Astrocyte (in vitro differentiated cells and primary cell): ENCODE measurements at places on chromosomes 3 and 15.
A peak's percentile ranks its signal among the peaks of the same experiment; 100 is the strongest.

- no peak for DNase-seq
Observed at GRCh38 chr3:164459521-164460151, 618.7 kb downstream of the SI start.

GRCh38 chr3:186636536-186636935, 3.7 kb upstream of the FETUB start:
- no peak for DNase-seq

DNA sequence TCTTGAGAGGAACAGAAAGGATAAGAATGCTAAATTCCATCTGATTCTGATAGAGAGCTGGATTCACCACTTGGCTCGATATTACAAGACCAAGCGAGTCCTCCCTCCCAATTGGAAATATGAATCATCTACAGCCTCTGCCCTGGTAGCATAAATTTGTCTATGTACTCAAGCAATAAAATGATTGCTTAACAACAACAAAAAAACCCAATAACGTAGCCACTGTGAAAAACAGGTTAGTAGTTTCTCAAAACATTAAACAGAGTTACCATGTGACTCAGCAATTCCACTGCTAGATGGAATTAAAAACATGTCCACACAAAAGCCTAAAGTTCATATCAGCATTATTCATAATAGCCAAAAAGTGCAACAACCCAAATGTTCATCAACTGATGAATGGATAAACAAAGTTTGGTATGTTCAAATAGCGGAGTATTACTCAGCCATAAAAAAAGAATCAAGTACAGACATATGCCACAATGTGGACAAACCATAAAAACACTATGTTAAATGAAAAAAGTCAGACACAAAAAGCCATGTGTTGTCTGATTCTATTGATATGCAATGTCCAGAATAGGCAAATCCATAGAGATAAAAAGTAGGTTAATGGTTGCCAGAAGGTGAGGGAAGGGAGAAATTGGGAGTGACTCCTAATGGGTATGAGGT, 16.8 kb downstream of the BCL2L10 start:
- DNase-seq: peak; percentile 87

DNA sequence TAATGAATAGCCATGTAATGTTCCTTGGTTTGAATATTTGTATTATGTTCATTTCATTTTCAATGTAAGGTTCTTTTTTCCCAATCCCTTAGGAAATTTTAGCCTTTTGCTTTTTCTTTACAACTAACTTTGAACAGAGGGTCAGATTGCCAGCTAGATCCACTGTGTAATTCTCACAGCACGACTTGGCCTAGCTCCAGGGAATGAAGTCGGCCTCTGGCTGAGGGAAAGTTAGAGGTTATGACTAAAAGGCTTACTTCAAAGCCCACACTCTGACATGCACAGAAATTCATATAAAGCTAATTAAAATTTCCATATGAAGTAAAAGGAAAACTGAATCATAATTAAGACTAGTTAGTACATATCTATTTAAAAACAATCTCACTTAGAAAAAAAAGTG, 38.7 kb downstream of the ROBO1 start:
- peak; percentile 41 for DNase-seq

- peak; percentile 97 for DNase-seq
Observed at GRCh38 chr15:98914626-98915025, 93.0 kb downstream of the PGPEP1L start.

DNA sequence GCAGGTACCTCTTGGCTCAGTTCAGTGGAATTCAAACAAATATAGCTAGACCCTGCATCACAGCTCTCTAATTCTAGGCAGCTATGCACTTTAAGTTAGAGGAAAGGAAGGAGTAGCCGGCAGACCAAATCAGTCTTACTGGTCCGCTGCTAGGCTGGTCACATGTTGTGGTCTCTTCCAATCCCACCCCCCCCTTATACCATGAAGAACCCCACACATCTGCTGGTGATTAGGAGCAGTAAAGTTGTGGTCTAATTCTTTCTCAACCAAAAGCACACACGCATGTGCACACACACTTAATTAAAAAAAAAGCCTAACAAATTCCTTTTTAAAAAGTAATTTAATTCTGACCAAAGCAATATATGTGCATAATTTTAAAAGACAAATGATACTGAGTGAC, 16.7 kb upstream of the SH3GL3 start:
- no peak for DNase-seq

- peak; percentile 88 for DNase-seq
Observed at GRCh38 chr3:42148982-42149432, 57.9 kb downstream of the TRAK1 start.

- no peak for DNase-seq
Observed at GRCh38 chr3:75248974-75249373, 415.2 kb upstream of the FRG2C start.

GRCh38 chr3:11335056-11335608, 62.9 kb downstream of the ATG7 start:
- peak; percentile 50 for DNase-seq

GRCh38 chr3:122646146-122646988, 34.3 kb upstream of the PARP14 start:
- DNase-seq: no peak

- no peak for DNase-seq
Observed at GRCh38 chr3:179068779-179069530, 2.7 kb downstream of the ZMAT3 start.

DNA sequence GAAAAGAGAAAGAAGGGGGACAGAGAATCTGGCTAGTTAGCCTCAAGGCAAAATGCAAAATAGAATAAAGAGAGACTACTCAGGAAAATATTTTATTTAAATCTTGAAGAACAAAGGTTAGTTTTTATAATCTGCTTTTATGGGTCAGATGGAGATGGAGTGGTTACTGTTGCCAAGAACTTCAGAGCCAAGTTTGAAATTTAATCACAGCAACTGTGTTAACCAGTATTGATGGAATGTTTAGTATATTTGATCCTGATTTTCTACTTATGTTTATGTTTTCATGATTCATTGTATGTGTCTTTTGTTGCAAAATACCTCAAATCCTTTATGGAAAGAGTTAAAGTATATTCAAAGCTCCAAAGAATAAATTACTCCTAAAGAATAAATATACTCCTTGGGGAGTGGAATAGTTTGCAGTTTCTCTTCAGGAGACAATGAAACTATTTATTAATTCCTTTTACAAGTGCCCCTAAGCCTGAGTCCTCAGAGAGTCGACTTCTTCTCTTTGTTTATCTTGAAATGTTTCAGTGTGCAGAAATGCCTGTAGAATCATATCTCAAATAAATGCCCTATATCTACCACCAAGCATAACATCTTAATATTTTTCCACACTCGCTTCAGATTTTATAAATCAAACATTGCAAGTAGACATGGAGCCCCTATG, 60.9 kb upstream of the THSD4 start:
- DNase-seq: no peak

DNA sequence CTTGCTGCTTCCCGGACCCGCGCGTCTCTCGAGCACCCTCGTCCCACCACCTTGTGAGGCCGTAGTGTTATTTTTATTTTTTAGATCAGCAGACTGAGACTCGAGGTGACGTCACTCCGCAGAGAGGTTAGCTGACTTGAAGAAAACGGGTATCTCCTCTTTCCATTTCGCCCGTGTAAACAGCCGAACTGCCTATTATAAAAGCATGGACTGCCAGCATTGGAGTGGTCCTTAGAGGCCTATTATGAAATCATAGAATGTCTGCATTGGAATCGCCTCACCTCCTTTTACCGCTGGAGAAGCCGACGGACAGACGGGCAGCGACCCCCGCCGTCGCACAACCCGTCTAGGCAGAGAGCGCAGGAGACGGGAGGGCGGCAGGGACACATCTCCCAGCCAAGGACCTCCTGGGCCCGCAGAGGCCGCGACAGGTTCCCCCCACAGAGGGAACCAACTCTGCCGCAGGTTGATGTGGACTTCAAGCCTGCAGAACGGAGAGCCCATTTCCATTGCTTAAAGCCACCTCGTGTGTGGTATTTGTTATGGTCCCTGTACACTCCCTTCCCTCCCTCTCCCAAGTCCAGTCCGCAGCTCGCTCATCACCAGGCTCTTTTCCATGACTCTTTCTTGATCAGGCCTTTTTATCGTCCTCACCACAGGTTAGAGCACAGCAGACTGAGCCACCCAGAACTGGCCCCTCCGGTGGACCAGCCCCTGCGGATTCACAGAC, 540 bp upstream of the PPP1R2 start:
- DNase-seq: no peak

- no peak for DNase-seq
Observed at GRCh38 chr3:146134348-146135117, 26.5 kb downstream of the PLOD2 start.

GRCh38 chr15:23762026-23762425, 74.9 kb upstream of the NDN start:
- DNase-seq: no peak

- no peak for DNase-seq
Observed at GRCh38 chr3:41080141-41080540, 119.2 kb upstream of the CTNNB1 start.

GRCh38 chr3:193630005-193630404, 37.0 kb downstream of the OPA1 start:
- no peak for DNase-seq

GRCh38 chr15:53833134-53833624, 73.7 kb upstream of the WDR72 start:
- DNase-seq: peak; percentile 1

DNA sequence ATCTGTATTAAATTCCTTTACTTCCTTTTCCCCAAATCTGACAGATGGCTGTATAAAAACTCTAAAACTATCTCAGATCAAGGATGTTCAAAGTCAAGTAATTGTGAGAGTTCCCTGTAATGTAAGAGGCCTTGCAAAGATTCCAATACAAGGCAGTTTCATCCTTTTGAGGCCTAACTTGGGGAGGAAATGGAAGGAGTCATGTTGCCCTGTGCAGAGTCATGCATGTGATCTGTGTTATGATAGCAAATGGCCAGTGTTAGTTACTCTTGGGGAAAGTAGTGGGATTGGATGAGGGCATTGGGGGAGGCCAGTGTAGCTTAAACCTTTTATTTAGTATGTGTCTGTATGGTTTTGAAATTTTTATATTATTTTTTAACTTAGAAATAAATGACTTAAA, 23.7 kb upstream of the FBXL22 start:
- DNase-seq: no peak

- DNase-seq: no peak
Observed at GRCh38 chr15:37103163-37103435, 2.8 kb upstream of the MEIS2 start.

DNA sequence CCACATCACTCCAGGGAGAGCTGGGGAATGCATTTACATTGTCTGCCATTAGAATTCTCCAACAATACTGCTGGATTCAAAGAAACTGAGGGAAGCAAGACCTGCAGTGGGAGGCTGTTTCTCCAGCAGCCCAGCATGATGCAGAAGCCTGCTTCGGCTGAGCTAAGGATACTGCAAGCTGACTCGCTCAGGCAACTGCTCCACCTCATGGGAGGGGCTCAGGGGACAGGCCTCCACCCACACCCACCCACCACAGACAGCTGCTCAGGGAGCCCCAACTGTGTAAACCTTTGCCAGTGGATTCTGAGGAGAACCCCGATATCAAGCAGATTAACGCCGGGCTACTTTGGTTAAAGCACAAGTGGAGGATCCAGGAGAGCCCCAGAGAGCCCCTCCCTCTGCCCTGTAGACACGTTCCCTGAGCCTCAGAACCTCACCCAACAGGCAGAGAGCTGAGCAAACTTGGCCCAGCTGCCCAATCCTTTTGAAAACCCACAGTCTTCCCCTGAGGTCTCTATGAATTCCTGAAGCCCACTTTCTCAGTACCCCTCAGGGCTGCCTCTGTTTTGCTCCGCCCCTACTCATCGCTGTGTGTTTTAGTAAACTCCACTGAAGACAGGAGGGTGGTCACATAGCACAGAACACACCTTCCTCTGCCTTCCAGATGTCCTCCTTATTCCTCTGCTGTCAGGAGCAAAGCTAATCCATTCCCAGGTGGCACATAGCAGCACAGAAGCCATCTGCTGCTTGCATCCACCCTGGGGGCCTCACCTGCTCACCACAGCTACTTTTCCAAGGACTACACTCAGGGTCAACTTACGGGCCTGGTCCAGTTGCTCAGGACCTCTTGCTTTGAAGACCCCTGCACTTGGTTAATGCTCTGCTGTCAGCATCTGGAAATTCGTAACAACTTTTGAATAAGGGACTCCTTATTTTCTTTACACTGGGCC, 269.0 kb downstream of the ABHD5 start:
- no peak for DNase-seq

- DNase-seq: no peak
Observed at GRCh38 chr15:53251996-53252395, 461.9 kb upstream of the ONECUT1 start.

DNA sequence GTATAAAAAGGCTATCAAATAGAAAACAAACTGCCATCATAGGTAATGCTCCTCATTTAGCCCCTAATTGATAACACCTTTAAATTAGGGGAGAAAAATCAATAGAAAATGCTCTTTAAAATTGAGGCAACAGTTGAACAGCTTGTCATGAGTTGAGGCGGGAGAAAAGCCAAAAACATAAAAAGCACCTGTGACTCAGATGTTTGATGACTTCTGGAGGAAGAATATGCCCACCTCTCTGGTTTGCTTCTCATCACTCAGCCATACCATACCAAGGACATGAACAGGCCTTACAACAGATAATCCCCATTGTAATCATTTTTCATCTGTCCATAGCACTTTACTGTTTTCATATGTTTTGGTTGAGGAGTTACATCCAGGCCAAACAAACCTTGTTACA, 246.0 kb downstream of the MYRIP start:
- peak; percentile 4 for DNase-seq

DNA sequence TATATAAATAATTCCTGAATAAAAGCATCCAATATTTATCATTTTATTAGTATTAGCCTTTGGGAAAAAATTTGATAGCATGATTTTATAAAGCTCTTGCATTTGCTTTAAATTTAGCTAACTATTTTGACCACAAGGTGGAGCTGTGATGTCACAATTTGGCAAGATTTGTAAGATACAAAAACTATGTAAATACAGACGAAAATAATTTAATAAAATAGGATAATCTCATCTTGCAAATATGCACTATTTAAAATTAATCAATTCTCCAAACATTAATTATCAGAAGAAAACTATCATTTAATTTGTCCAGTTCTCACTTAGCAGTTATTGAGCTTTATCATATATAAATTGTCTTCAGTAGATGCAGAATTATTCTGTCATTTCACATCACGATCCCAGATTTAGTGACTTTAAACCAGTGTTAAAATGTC, 95.4 kb downstream of the PLOD2 start:
- peak; percentile 40 for DNase-seq

DNA sequence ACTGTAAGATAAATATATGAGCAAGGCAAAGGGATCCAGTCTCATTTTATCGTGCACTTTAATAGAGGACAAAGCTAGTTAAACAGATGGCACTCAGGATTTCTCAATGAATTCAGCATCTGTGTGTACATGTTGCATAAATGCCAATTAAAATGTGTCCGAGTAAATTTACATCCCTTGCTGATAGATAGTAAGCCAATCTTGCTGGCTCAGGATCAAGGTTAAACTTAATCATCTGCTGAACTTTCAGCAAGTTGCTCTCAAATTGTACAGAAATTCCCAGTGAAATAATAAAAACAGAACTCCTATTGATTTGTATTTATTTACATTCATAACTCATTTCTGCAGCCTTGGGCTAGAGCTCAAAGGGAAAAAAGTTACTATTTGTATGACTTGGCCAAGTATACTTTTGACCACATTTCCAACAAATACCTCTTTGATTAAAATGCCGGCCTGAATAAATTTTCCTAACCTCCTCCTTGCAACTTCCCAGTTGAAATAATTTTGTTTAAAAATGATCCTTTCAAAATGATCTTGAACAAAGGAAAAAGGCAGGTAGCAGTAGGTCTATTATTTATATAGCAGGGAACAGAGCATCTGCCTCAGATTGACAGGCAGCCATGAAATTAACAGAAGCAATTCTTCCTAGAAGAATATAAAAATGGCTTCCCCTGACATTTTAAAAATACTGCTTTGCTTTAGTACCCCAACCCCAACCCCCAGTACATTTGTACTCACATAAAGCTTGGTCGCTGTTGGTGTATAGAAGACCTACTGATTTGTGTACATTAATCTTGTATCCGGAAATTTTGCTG, 1001.9 kb downstream of the ROBO1 start:
- DNase-seq: no peak
